ENCODE measurements at places on chromosomes 4 and X.

GRCh38 chr4:1244978-1245471 lies 3.9 kb downstream of the CTBP1 start:
- no peak for DNase-seq

DNA sequence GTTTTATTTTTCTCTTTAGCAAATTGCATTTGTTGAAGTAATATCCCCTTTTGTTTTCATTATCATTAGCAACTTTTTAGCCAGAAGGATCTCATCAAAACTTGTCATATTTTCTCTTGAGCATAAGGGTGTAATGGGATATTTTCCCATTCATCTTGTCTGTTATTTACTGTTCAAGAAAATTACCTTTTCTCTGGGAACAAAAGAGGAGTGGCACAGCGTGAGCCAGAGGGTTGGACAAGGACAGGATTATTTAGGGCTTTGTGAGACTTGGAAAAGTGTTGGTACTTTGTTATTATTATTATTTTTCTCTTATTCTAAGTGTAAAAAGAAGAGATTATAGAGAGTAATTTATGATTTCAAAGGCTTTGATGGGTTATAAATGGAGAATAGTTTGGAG lies 135.9 kb downstream of the PRKX start:
- DNase-seq, result peak; percentile 82

GRCh38 chr4:184958923-184959210 lies 59.4 kb upstream of the HELT start:
- no peak for DNase-seq

- no peak for DNase-seq
Measured at GRCh38 chrX:99719140-99719539, 690.9 kb downstream of the PCDH19 start.

GRCh38 chrX:68919707-68920106 lies 90.9 kb downstream of the EFNB1 start:
- no peak for DNase-seq

DNA sequence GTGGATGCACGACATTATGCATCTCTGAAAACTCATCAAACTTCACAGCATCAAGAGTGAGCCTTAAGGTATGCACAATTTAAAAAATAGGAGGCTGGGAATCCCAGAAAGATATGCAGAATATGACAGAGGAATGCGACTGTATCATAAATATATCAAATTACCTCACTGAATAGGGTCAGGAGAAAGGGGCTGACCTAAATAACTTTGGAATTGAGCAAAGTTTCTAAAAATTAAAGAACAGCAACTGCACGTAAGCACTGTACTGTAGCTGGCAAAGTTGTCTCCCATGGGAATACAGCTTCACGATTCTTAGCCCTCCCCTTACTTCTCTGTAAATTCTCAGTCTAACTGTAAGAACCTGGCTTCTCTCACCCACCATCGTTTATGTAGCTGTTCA lies 397.4 kb upstream of the ZFP42 start:
- DNase-seq, result no peak

DNA sequence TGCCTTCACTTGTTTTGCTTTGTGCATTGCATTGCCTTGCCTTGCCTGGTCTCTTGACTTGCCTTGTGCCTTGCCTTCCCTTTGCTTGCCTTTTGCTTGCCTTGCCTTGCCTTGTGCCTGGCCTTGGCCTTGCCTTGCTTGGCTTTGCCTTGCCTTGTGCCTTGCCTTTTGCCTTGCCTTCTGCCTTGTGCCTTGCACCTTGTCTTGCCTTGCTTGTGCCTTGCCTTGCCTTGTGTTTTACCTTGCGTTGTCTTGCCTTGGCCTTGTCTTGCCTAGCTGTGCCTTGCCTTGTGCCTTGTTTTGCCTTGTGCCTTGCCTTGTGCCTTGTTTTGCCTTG lies 95.3 kb downstream of the TAB3 start:
- DNase-seq, result no peak

DNA sequence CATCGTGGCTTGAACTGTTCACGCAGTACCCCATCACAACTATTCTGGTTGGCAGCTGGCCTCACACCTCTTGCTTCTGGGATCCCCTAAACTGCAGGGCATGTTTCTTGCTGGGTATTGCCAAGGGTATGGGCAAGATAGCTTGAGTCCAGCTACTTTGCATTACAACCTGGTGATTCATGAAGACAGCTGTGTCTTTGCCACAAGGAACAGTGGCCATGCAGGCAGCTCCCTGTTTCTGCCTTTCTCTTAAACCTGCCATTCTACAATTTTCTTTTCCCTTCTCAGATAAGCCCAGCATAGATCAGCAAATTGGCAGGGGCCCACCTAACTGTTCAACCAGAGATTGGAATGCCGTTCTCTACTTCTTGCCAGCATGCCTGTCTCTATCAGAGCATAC lies 42.8 kb downstream of the TENM3 start:
- DNase-seq, result peak; percentile 7

DNA sequence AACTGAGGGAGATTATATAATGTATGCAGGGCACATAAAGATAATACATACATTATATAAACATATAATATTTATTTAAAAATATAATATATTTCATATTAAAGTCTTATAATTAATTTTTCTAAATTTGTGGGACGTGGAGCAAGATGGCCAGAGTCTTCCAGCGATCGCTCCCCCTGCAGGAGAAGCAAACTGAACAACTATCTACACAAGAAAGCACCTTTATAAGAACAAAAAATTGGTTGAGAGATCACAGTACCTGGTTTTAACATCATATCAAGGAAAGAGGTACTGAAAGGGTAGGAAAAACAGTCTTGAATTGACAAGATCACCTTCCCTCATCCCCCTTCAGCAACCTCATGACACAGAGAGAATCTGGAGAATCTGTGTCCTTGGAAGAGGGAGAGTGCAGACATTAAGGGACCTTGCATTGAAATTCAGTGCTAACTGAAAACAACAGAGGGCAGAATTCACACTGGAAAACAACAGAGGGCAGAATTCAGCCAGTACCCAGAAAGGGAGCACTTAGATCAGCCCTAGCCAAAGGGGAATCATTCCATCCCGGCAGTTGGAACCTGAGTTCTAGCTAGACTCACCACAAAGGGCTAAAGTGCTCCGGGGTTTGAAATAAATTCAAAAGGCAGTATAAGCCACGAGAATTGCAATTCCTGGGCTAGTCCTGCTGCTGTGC lies 262.5 kb upstream of the NDST3 start:
- DNase-seq, result peak; percentile 31

DNA sequence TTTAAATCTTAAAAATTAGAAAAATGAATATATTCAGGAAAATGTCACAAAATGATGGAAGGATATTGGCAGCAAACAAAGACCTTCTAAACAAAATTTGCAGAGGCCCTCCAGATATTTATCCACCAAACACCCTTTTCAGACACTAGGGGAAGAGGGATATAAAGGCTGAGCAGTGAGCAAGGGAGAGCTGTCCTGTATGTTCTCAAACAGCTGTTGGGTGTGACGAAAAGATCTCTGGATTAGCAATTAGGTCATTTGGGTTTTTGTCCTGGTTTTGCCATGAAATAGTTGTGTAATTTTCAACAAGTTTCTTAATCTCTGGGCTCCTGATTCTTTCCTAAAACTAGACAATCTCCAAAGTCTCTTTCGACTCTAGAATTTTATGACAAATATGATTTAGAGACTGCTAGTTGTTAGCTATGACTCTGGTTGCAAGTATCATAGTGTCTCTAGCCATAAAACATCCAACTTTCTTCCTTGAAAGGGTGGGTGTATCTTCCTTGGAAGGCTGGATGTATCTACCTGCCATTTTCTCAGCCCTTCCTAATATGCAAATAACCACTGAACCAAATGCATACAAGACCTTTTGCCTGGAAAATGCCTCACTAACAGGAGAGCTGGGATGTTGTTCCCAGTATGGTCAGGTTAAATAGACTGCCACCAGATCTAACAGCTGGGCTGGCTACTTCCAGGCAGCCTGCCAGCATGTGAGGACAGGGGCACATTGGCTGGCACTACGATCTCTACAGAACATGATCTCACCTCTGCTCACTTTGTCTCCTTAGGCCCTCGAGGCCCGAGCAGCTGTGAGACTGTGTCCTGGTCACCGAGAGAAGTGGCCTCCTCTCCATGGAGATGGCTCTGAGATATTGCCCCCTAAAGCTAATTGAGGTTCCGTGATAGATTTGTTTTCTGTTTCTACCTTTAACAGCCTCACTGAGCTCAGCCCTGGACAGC lies 225.5 kb upstream of the JADE1 start:
- DNase-seq, result peak; percentile 92

DNA sequence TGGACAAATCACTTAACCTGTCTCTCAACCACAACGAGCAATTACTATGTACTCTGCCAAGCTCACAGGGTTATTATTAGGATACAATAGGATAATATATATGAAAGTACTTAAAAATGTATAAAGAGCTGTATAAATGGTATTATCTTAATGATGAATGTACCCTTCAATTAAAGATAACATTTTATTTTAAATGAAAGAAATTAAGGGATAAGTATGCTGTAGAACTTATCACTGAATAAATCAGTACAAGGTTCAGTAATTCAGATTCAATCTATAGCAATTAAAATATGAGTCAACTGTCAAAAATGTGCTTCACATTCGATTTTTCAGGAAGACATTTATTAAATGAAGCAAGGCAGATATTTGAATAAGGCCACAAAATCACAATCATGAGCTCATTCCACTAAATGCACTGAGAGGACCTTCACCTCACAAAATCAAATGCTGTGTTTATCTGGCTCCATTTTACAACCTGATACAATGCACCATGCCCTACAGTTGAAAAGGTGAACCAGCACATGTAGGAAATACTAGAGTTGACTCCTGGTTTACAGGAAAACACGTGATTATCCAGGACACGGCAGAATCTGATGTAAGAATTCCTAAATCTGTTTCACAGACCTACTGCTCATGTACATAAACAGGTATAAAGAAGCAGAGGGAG lies 4.4 kb downstream of the LRCH2 start:
- DNase-seq, result no peak

GRCh38 chrX:39459952-39460351 lies 637.8 kb downstream of the BCOR start:
- no peak for DNase-seq

DNA sequence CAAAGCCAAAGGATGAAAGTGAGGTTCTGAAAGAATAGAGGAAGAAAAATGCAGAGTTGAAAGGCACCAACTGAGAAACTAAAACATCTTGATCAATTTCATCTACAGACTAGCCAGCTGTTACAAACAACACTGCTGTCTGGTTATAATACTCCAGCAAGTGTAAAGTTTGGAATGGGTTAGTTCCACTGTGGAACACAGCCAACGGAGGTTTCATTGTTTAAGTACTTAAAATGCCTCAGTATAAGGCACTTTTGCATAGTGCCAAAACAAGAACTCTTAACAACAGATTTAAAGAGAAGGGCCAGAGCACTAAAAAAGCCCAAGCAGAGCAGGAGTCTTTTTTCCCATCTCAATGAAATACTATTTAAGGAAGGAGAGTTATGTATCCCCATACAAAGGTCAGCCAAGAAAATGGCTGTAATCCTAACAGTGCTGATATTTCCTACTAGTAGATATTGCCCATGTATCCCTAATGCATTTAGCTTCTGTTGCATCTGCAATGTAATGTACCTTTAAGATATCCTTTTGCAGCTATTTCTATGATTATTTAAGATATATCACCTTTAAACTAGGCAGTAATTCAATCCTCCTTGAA lies 16.5 kb downstream of the ACSL4 start:
- DNase-seq, result no peak

- no peak for DNase-seq
Measured at GRCh38 chr4:38682336-38682735, 18.3 kb downstream of the KLF3 start.

- no peak for DNase-seq
Measured at GRCh38 chr4:25157081-25157480, 3.2 kb downstream of the SEPSECS start.

All from SJCRH30 (cell line).